ENCODE measurements at places on chromosomes 4 and X.

DNA sequence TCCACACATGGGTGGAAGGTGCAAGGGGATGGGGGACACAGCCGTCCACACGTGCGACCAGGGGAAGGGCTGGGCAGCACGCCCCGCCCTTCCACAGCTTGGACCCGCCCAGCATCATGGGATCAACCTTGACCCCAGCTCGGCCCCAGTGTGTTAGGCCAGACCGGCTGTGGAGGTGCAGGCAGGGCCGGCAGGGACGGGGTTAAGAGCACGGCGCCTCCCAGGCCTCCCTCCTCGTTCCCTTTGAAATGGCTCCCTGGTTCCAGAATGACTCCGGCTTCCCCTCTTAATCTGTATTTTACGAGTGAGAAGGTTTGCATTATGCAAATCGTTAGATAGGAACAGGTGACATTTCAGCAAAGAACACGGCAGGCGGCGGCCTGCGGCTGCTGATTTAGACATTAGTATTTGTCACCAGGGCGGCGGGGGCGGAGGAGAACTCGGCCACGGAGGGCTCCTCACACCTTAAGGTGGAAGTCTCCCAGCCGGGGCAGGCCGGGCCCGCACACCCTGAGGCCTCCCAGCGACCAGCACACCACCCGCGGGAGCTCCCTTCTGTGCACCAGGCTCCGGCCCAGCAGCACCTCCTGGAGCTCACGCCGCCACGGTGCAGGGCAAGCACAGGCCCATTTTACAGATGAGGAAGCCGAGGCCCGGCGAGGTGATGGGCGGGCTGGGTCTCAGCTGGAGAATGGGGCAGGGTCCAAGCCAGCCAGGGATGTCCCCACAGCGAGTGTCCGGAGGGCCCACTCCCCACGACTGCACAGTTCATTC, 116.1 kb downstream of the FAM53A start:
- H3K27ac ChIP-seq: no peak overlapping the region
- peaks cover 2% of the 10 kb centered on the region for H3K27me3 ChIP-seq
- peak; percentile 20 for DNase-seq

DNA sequence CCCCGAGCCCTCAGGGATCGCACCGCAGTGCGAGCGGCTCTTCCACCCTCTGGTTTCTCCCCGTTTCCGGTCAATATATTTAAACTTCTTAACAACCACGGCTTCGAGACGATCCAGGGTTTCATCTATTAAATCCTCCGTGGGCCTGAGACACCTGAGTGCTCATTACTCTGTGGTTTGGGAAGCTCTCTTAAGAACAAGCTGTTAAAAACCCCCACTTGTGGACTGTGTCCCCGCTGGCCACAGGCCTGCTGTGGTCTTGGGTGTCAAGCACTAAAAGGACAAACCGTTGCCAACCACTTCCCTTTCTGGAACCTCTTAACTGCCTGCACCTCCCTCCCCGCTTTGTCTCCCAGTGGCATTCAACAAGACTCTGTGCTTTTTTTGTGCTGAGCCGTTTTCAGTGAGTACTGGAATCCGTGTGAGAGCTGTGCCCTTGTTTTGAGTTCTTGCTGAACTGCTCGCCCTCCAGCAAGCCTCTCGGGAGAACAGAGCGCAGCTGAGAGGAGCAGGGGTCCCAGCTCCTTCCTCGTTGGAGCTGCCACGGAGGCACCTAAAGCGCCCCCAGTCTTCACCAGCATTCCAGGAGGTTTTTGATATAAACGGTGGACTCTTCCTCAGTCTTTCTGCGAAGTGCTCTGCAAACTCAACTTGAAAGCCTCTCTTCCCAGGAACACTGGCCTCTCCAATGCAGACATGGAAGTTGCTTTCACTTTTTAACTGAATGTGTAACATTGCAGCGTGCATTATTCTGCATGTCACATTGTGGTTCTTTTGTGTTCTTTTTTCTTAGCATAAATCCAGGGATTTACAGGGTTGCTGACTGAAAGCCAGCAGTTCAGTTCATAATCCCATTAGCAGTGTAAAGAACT, 691 bp upstream of the IGFBP7 start:
- DNase-seq: peak; percentile 3
- H3K4me1 ChIP-seq: peaks cover 12% of the 10 kb centered on the region
- peaks cover 64% of the 10 kb centered on the region for H3K27me3 ChIP-seq
- peak overlapping the region; percentile 62 for H3K27ac ChIP-seq

- DNase-seq: peak; percentile 49
- H3K27ac ChIP-seq: peak overlapping the region; percentile 90
- peaks cover 36% of the 10 kb centered on the region for H3K4me1 ChIP-seq
These were observed 34.0 kb upstream of the ENPP6 start for GRCh38 chr4:184251670-184251980.

DNA sequence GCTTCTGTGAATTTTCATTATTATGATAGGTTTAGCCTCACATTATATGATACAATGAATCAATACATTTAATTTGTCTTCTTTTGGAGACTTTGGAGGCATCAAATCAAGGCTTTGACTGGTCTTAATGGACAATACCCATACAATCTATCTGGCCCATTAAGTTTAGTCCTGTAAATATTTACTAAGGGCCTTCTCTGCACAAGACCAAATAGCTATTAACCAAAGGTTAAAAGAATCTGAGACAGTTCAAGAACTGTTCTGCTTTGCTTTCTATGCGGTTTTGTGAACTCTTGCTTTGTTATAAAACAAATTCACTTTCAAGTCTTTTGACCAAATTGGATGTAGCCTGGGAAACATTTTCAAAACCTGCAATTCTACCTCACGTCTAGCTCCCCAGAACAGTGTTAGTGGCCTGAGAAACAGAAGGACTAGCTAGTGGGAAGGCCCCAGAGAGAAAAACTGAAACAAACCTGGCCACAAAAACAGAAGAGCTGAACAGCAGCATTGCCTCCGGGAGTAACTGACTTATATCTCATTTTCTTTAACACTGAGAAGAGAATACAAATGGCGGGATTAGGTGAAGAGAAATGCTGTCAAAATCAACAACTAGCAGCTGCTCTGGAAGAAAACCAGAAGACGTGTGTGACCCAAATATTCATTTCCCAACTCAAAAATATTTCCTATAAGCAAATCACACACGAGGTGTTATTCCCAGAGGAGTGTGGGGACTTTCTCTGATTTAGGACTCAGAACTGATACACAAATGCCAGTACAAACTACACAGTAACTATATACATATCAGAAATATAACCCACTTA, 548 bp downstream of the TLR1 start:
- peak overlapping the region; percentile 88 for H3K27ac ChIP-seq
- peaks cover 38% of the 10 kb centered on the region for H3K4me1 ChIP-seq
- peak; percentile 30 for DNase-seq
- H3K4me3 ChIP-seq: peak overlapping the region; percentile 77
- peaks cover 36% of the 10 kb centered on the region for H3K36me3 ChIP-seq
- H3K27me3 ChIP-seq: no peaks in the 10 kb centered on the region

DNA sequence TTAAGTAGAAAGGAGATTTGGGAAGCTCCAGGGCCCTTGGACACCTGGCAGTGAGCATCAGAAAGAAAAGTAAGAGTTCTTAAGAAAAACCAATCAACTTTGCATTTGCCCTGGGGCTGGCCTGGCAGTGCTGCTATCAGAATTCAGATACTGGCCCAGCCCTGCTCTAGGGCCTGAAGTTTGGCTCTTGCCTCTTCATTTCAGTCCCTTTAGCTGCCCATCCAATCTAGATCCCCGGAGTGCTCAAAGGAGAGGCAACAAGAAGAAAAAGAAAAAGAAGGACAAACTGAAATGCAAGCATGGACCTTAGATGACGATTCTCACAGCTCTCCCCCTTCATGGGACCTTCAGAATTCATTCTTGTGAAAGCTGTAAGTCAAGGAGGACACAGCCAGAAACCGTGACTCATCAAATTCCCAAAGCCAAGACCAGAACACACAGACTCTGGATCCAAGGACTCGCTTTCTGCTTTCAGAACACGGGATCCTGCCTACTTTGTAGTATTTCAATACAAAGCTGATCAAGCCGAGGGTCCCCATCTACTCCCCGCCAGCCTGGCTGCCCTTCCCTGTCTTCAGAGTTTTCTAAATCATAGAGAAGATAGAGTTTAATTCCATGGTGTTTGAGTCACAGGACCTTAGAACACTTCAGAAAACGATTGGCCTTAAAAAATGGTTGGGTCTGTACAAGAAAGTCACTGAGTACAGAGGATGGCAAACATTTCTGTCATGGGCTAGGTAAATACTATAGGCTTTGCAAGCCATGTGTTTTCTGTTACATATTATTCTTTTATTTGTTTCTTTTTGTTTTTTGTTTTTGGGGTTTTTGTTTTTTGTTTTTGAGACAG, 103.7 kb downstream of the RBM47 start:
- no peaks in the 10 kb centered on the region for H3K36me3 ChIP-seq
- no peaks in the 10 kb centered on the region for H3K27me3 ChIP-seq
- peaks cover under 1% of the 10 kb centered on the region for H3K4me1 ChIP-seq
- H3K27ac ChIP-seq: no peak overlapping the region
- DNase-seq: no peak
- no peak overlapping the region for H3K4me3 ChIP-seq

DNA sequence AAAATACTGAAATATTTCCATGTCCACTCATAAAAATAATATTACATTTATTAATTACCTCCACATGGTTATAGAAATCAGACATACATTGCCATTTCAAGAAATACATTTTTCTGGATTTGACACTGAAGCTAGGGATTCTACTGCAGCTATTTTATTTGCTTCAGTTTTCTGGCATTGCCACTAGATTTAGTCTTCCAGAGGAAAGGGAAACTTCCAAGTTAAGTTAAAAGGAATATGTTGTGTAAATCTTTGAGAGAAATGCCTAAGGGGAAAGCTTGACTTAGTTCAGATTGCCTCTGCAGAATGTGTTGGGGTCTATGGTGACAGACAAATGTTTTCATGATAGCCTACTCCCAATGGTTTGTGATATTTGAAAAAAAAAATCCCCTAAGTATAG, 1631.3 kb downstream of the PCDH18 start:
- peaks cover 1% of the 10 kb centered on the region for H3K36me3 ChIP-seq
- no peak overlapping the region for H3K4me3 ChIP-seq
- no peak for DNase-seq
- H3K27ac ChIP-seq: no peak overlapping the region

- no peak overlapping the region for H3K4me3 ChIP-seq
- no peaks in the 10 kb centered on the region for H3K36me3 ChIP-seq
- H3K27ac ChIP-seq: no peak overlapping the region
These were observed 304.2 kb downstream of the ARHGAP24 start for GRCh38 chr4:85779165-85779564.
